ENCODE measurements at places on chromosomes 12 and 14.

DNA sequence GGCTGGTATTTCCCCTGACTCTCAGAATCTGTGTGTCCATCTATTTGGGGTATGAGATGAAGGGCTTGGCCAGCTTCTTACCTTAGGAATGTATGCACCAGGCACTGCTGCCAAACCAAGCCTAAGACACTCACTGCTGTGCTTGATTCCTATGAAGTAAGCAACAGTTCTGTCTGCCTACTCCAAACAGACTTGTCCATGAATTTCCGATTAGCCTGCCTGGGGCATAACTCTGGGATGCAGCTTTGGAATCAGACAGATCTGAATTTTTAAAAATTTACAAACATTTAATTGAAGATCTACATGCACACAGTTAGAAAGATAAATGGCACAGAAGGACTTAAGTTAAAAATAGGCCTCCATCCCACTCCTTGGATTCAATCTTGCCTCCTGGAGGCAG lies 59.5 kb upstream of the JDP2 start:
- no peak for DNase-seq

DNA sequence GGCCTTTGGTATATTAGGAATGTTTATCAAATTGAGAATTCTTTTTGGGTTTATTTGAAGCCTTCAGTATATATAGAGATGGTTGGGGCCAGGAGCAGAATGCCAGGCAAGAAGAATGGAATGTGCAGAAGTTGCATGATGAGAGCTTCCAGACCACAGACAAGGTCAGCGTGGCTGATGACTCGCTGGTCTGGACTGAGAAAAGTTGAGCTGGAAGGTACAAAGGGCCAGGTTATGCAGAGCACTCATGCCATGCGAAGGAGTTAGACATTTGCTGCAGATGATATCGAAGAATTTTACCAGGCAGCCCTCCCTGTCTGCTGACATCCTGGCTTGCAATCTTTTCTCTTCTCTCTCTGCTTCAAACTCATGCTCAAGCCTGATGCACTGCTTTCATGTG lies 196.2 kb upstream of the ARHGAP5 start:
- DNase-seq = no peak

DNA sequence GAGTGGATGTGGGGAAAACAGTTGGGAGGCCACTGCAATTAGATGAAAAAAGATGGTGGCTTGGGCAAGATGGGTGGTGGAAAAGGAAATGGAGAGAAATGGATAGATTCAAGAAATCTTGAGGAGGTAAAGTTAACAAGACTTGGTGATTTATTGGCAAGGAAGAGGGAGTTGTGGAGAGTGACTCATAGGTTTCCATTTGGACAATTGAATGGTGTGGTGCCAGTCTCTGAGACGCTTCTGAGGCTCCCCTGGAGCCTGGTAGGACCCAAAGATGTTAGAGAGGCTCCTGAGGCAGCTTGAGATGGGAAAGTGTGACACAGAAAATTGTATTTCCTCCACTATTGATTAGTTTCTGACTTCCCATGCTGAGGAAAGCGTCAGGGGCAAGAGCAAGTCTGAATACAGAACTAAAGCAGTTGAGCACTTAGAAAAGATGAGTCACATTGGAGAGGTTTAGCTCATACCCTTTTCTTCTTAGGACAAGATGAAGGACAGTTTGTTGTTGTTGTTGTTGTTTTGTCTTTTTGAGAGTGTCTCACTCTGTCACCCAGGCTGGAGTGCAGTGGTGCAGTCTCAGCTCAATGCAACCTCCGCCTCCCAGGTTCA lies 4.5 kb downstream of the PRPF40B start:
- no peak for DNase-seq

- DNase-seq = no peak
These were observed 416.9 kb downstream of the MED13L start for GRCh38 chr12:115860619-115861018.

- no peak for DNase-seq
These were observed 116.6 kb downstream of the BCL11B start for GRCh38 chr14:99155173-99156089.

GRCh38 chr14:94330857-94331256 lies 7.7 kb upstream of the SERPINA6 start:
- no peak for DNase-seq

DNA sequence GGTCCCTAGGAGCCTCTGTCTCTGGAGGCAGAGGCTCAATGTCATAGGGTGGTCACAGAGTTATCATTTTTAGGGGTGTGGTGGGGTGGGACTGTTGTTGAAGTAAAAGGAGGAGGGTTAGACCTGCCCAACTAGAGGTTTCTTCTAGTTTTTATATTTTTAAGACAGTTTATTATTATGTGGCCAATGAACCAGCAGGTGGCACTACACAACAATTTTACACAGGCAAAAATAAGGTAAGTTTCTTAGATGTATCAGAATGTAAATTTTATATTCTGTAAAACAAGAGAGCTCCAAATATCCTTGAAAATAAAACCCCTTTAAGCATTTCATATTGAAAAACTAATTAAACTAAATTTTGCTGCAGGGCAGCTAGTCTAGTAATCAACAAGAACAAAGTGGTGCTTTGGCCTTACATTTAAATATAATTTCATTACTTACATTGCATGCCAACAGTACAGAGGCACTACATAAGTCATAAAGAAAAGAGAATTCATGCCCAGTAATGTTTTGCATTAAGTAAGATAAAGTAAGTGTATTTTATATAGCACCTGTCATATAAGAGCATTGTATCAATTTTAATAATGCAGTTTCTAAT lies 22.2 kb upstream of the OVCH1 start:
- DNase-seq = peak; percentile 7
